ENCODE measurements at places on chromosomes 16 and 17.

- no peak for DNase-seq
Measured at GRCh38 chr17:13642188-13642587, 40.5 kb upstream of the HS3ST3A1 start.

- DNase-seq: no peak
Measured at GRCh38 chr16:2237493-2238149, 1.4 kb downstream of the DNASE1L2 start.

DNA sequence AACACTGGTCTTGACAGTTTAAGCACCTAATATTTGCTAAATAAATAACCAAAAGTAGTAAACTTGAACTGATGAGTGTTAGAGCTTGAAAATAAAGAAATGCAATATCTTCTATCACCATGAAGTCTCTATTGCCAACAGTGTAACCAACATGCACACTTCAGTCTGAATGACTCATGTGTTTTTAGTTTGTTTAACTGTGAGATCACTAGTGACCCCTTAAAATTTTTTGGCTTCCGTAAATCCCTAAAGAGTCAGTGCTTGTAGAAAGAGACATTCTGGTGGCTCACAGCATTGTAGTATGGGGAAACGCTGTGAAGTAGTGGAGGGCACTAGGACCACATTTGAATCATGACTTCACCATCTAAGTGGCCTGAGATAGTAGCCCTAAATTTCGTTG, 341.1 kb downstream of the PMP22 start:
- DNase-seq: no peak

- no peak for DNase-seq
Measured at GRCh38 chr17:12900474-12900873, 111.2 kb downstream of the ARHGAP44 start.

DNA sequence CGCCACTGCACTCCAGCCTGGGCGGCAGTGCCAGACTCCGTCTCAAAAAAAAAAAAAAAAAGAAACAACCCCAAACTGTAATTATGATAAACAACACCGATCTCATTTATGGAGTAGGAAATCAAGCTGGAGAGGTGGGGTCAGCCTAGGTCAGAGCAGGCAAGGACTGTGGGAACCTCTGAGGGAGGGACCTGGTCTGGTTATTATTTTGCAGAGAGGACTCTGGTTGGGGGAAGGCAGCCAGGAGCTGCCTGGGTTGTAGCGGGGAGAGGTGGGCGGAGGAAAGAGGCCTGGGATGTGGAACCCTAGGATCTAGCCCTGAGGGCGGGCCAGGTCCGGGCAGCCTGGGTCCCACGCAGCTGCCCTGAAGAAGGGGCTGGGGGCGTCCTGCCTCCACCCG, 10.9 kb upstream of the HS3ST6 start:
- DNase-seq: peak; percentile 46

DNA sequence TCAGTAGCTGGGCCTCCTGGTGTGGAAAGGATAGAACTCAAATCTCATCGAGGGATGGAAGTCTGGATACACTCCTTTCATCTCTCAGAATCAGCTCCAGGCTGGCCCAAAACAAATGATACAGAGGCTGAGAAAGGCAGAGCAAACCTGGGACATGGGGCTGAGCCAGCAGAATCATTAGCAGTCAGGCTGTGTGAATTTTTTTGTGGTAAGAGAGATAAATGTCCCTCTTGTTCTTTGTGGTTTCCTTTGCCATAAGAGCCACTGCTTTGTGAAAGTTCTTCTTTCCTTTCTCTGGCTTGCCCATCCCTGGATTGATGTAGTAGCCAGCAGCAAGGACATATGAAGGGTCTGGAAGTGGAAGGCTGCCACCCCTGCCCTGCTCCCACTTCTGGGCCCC, 146.2 kb downstream of the CDH13 start:
- no peak for DNase-seq

- DNase-seq: peak; percentile 48
Measured at GRCh38 chr16:17318238-17318637, 152.5 kb downstream of the XYLT1 start.

DNA sequence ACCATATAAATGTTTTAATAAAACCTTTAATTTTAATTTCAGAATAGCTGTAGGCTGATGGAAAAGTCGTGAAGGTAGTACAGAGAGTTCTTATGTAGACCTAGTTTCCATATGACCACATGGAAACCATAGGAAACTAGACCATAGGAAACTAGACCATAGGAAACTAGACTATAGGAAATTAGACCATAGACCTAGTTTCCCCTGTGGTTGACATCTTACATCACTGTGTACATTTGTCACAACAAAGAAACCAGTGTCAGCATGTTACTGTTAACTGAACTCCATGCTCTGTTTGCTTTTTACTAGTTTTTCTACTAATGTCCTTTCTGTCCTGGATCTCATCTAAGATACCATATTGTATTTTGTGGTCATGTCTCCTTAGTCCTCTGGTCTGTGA, 14.6 kb downstream of the NUDT7 start:
- DNase-seq: no peak

GRCh38 chr17:39187152-39187830, 10.2 kb downstream of the CACNB1 start:
- no peak for DNase-seq

- DNase-seq: no peak
Measured at GRCh38 chr16:31225193-31225592, 8.3 kb upstream of the PYDC1 start.

- no peak for DNase-seq
Measured at GRCh38 chr16:79500286-79500685, 100.3 kb downstream of the MAF start.

- DNase-seq: peak; percentile 88
Measured at GRCh38 chr16:23318639-23319038, 16.5 kb downstream of the SCNN1B start.

GRCh38 chr17:46903762-46904672, 18.9 kb upstream of the GOSR2 start:
- DNase-seq: no peak

- DNase-seq: no peak
Measured at GRCh38 chr16:9820476-9821246, 361.6 kb downstream of the GRIN2A start.

GRCh38 chr16:84851192-84852127, 31.7 kb downstream of the CRISPLD2 start:
- peak; percentile 85 for DNase-seq

- no peak for DNase-seq
Measured at GRCh38 chr16:67846063-67846319, 742 bp upstream of the NUTF2 start.

DNA sequence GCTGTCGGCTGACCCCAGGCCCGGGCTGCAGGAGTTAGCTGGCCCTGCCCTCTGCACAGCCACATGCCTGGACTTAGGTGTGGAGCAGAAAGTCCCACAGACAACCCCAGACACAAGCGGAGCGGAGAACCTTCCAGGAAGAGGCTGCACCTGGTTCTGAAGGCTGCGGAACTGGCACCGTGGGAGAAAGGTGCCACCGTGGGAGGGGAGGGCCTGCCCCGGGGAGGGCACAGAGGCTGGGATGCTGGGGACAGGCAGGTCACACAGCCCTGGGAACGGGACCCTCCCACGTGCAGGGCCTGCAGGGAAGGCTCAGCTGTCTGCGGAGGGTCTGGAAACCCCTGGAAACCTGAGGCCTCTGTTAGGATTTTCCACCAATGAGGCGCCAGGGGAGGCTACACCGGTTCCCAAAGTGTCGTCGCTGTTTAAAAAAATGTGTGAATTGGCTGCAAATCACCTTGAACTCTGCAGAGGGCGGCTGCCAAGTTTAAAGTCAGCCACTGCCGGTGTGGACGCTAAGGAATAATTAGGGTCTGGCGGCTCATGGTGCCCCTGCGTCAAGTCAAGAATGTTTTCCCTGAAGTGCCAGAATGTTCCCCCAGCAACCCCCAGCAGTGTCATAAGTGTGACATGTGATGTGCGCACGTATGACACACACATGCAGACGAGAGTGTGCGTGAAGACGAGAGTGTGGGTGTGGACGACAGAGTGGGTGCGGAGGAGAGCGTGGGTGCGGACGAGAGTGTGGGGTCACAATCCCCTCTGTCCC, 50.9 kb upstream of the PABPN1L start:
- DNase-seq: peak; percentile 37

Data from upper lobe of left lung (tissue), 6 donors.